ENCODE measurements at places on chromosomes 2 and 18.

DNA sequence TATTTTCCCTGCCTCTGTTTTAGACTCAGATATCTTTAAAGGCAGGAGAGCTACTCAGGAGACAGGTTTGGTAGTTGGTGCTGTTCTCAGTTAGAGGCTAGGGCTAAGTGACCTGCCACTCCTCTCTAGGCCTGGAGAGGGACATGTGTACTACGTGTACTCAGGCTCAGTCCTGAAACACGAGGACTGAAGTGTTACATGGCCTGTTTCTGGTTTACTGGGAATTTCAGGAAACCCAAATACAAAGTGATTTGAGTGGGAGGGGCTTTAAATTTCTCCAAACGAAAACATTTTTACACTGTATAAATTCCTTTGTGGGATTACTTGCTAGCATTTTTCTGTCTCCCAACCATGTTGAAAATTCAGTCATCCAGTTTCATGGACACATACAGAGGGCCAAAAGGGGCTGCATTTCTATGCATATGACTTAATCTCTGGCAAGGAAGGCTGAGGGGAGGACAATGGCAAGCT is 343.3 kb downstream of the CYP26B1 start:
- H3K27me3 ChIP-seq = peaks cover 19% of the 10 kb centered on the region
- no peaks in the 10 kb centered on the region for H3K36me3 ChIP-seq
- no peak for DNase-seq

DNA sequence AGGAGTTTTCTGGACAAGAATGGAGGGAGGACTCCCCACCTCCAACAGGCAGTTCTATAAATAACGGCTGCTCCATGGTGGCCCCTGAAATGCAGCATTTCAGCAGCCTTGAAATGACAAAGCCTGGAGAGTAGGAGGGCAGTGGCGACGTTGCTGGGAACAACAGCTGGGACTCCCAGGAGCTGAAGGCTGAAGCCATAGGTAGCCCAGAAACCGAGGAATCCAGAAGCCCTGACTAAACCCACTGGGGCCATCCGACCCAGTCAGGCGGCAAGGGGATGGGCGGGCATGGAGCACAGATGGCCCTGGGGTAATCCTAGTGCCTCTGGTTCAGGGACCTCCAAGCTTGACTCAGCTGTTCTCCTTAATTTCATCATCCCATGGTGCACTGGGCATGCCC is 9.0 kb downstream of the PRKAG3 start:
- no peak for DNase-seq
- H3K27me3 ChIP-seq = peaks cover 13% of the 10 kb centered on the region
- no peak overlapping the region for H3K4me3 ChIP-seq
- no peak overlapping the region for H3K27ac ChIP-seq

GRCh38 chr2:47272031-47272864 is 117.1 kb upstream of the STPG4 start:
- peaks cover 8% of the 10 kb centered on the region for H3K27me3 ChIP-seq
- H3K4me1 ChIP-seq = peaks cover 3% of the 10 kb centered on the region
- peak; percentile 61 for DNase-seq
- H3K27ac ChIP-seq = no peak overlapping the region
- peak overlapping the region; percentile 62 for H3K4me3 ChIP-seq
- no peaks in the 10 kb centered on the region for H3K36me3 ChIP-seq

DNA sequence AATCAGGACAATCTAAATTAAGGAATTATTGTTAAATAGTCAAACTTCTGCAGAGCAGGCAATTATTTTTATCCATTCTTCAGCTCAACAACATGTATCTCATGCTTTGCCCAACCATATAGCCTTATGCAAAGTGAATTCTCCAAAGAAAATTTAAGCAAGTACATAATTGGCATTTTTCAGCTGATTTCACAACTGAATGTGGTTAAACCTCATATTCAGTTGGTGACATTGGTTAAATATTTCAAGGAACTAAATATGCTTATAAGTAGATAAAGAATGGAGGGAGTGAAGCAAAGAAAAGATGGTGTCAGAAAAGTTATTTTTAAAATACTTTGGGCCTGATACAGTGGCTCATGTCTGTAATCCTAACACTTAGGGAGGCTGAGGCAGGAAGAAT is 816.2 kb downstream of the NRXN1 start:
- H3K4me3 ChIP-seq = no peak overlapping the region
- no peaks in the 10 kb centered on the region for H3K4me1 ChIP-seq

GRCh38 chr2:45343251-45344017 is 267.6 kb downstream of the SRBD1 start:
- H3K36me3 ChIP-seq = no peaks in the 10 kb centered on the region
- no peak overlapping the region for H3K4me3 ChIP-seq
- DNase-seq = no peak
- H3K4me1 ChIP-seq = no peaks in the 10 kb centered on the region
- no peak overlapping the region for H3K27ac ChIP-seq

DNA sequence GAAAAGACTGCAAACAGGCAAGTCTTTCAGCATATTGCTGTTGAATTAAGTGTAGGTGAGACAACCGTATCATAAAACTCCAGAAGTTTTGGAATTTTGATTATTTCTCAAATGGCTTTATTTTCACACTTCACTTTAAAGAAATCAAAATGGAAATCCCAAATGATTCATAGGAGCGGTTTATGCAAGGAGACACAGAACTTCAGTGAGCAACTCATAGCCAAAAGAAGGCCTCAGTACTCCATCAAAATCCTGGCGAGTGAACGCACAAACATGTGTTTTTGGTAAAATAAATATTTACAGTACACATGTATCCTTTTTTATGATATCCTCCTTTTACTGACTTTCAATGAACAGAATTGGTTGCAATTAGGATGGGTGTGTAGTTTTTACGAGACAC is 140.4 kb upstream of the APCDD1 start:
- no peak overlapping the region for H3K27ac ChIP-seq
- H3K27me3 ChIP-seq = peaks cover 32% of the 10 kb centered on the region
- no peaks in the 10 kb centered on the region for H3K4me1 ChIP-seq
- no peak overlapping the region for H3K4me3 ChIP-seq
- H3K36me3 ChIP-seq = no peaks in the 10 kb centered on the region

DNA sequence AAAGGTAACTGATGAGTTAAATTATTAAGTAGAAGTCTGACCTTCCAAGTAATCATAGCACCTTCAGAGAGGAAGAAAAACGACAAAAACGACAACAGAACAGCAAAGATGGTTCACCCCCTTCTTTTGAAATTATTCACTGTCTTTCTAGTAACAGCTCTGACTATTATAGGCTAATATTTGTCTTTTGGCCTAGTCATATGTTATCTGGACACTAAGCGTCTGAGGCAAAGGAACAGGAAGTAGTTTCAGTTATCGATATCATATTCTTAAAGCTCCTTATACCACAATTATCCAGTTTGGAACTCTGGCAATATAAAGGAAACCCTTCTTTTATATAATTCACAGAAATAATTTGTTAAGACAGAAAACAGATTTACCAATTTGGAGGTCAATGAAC is 27.6 kb upstream of the SLC40A1 start:
- no peak for DNase-seq
- no peak overlapping the region for H3K27ac ChIP-seq
- H3K27me3 ChIP-seq = no peaks in the 10 kb centered on the region
- no peaks in the 10 kb centered on the region for H3K36me3 ChIP-seq
- no peak overlapping the region for H3K4me3 ChIP-seq
- H3K4me1 ChIP-seq = peaks cover 21% of the 10 kb centered on the region

GRCh38 chr2:68458981-68459380 is 8.1 kb downstream of the FBXO48 start:
- H3K4me1 ChIP-seq = no peaks in the 10 kb centered on the region
- no peaks in the 10 kb centered on the region for H3K27me3 ChIP-seq
- H3K27ac ChIP-seq = no peak overlapping the region
- DNase-seq = no peak
- no peak overlapping the region for H3K4me3 ChIP-seq

DNA sequence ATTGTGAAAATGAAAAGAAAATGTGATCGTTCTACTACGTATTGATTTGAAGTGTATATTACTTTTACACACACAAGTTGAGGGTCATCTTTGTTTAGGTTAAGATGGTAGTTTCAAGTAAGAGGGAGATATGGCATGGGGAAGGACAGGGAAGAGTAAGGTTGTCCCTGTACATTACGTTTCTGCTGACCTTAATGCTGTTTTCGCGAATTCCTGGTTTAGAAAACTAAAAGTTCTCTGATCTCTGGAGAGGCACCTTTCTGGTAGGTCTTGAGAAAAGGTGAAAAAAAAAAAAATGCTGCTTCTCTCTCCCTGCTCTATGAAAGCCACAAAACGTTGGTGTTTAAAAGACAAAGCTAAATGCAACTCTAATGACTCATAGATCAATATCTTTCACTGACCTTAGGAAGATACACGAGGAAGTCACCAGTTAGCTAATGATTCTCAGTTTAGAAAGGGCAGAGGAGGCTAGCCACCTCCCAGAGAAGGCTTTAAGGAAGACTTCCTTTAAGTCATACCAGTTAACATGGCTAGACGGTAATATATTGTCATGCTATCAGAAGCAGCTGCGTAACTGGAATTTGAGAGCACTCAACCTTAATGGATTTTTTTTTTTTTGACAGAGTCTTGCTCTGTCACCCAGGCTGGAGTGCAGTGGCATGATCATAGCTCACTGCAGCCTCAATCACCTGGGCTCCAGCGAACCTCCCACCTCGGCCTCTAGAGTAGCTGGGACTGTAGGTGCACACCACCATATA is 13.2 kb downstream of the TXNDC2 start:
- H3K27me3 ChIP-seq = peaks cover 4% of the 10 kb centered on the region
- no peaks in the 10 kb centered on the region for H3K36me3 ChIP-seq
- peaks cover 16% of the 10 kb centered on the region for H3K4me1 ChIP-seq
- H3K4me3 ChIP-seq = no peak overlapping the region
- no peak overlapping the region for H3K27ac ChIP-seq
- no peak for DNase-seq

- H3K27me3 ChIP-seq = no peaks in the 10 kb centered on the region
- peaks cover 20% of the 10 kb centered on the region for H3K36me3 ChIP-seq
- peak overlapping the region; percentile 29 for H3K27ac ChIP-seq
- no peak overlapping the region for H3K4me3 ChIP-seq
Measured at GRCh38 chr2:135745545-135745944, 3.9 kb downstream of the UBXN4 start.

DNA sequence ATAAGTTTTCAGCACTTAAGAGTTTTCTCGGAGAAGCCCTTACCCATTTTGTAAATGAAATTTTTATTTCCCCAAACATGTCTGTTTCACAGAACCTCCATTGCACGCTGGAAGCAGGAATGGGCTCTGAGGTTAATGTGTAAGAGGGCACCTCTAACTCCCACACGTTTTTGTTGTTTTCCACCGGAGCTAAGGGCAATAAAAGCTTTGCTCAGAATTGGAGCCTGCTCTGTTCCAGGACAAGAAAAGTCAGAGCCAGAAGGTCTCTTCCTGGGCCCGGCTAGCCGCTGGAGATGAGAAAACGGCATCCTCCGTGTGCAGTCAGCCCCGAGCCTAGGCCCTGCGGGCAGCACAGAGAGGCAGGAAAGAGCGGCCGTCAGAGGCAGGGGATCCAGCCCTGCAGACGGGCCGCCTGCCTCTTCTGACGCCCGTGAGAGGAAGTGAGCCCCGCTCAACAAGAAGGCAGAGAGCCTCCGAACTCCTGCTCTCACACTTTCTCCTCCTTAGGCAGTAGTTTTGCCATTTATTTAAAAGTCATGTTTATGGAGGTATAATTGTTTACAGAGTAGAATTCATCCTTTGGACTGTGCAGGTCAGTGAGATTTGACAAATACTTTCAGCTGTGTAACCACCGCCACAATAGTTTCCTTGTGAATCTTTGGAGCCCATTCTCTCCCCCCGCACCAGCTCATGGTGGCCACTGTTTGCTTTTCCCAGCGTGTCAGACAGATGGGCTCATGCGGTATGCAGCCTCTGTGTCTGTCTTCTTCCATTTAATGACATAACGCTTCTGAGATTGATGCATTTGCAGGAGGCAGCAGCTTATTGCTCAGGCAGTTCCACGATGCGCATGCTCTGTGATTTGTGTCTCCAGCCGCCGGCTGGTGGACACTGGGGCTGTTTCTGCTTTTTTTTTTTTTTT is 117.3 kb downstream of the GALR1 start:
- peaks cover 30% of the 10 kb centered on the region for H3K4me1 ChIP-seq
- peak overlapping the region; percentile 97 for H3K27ac ChIP-seq
- peak; percentile 39 for DNase-seq
- H3K4me3 ChIP-seq = peak overlapping the region; percentile 57
- peaks cover 13% of the 10 kb centered on the region for H3K36me3 ChIP-seq

DNA sequence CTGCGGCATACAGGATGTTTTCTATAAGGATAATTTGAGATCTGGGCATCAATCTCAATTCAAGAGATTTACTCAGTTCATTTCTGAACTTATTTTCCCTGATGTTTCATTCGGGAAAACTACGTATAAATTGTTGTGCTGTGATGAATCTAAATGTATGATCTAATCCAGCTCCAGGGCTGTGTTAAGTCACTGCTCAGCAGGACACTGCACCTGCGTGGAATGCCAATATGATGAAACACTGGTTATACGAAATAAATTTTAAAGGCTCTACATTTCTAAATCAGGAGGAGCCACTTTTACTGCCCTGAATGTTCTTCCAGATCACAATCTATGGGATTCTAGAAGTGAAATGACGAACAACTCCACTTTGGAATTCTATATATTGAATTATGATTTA is 259.0 kb downstream of the HNMT start:
- DNase-seq = no peak
- H3K27ac ChIP-seq = no peak overlapping the region
- H3K36me3 ChIP-seq = no peaks in the 10 kb centered on the region
- no peak overlapping the region for H3K4me3 ChIP-seq
- H3K27me3 ChIP-seq = no peaks in the 10 kb centered on the region

DNA sequence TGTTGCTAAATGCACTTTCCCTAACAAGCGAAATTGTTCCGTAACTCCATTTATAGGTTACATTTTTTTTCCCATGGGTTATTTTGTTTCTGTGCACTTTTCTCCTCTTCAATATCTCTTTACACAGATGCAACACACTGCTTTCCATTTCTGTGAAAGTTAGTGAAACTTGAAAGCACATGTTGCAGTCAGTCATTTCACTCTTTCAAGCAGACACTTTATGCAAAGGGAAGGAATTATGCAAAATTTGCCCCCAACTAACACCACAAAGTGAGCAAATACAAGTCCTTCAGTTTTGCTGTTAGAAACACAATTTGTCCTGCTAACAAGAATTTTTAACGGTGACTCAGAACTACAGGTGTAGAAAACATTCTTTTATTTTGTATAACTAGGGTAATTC is 124.8 kb downstream of the PTH2R start:
- no peak overlapping the region for H3K4me3 ChIP-seq
- peaks cover 9% of the 10 kb centered on the region for H3K4me1 ChIP-seq
- DNase-seq = no peak
- H3K36me3 ChIP-seq = peaks cover 4% of the 10 kb centered on the region

DNA sequence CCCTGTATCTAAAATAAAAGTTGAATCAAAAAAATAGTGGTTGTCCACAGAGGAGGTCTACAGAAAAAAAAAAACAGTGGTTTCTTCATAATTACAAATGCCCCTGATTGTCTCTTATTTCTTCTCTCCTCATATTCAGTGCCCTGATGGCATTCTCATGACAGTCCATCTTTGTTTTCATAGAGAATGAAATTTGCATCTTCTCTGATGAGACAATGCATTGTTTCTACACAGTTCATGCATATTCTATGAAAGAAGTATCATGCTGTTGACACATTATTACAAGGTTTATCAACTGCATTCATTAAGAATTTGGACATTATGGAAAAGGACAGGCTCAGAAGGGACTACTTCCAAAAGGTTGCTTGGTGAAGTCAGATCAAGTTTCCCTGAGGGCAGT is 59.5 kb downstream of the LHCGR start:
- H3K27ac ChIP-seq = no peak overlapping the region
- H3K4me3 ChIP-seq = no peak overlapping the region
- peaks cover 8% of the 10 kb centered on the region for H3K4me1 ChIP-seq
- no peak for DNase-seq
- no peaks in the 10 kb centered on the region for H3K36me3 ChIP-seq

- H3K36me3 ChIP-seq = no peaks in the 10 kb centered on the region
- no peak overlapping the region for H3K4me3 ChIP-seq
- H3K27ac ChIP-seq = no peak overlapping the region
- H3K4me1 ChIP-seq = peaks cover 8% of the 10 kb centered on the region
Measured at GRCh38 chr2:158688721-158689120, 106.4 kb upstream of the DAPL1 start.

Data from progenitor cell of endocrine pancreas (in vitro differentiated cells).